Fibroblast of skin of right biceps (primary cell): ENCODE measurements at places on chromosomes 5 and 9.

DNA sequence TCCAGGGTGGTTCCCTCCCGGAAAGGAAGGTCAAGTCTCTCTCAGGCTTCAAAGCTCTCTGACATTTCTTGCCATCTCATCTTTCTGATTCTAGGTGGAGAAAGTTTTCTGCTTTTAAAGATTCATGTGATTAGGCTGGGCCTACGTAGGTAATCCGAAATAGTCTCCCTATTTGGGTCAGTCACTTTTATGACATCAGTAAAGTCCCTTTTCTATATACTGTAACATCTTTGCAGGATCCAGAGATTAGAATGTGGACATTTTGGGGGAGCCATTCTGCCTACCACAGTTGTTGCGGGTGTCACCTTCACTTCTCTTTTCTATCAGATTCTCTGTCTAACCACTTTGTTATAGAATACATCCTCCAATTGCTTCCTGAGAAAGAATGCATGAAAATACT is 1.9 kb upstream of the RNF180 start:
- DNase-seq: no peak

DNA sequence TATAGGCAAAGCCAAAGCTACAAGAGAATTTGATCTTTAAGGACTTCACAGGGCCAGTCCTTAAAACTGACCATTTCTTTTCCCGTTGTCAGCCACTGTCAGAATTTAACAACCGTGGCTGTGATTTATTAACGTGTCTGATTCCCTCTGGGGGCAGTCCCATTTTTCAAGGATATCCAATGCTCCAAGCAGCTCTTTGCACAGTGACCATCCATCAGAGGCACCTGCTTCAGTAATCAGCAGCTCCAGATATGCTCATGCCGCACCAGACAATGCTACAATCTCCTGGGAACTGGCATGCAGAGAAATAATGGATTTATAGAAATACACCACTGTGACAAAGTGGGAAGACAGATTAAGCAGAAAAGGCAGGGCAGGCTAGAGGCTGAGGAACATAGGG is 163.3 kb upstream of the PPP1R2B start:
- no peak for DNase-seq

- no peak for DNase-seq
Observed at GRCh38 chr9:137126786-137127185, 12.2 kb upstream of the GRIN1 start.

DNA sequence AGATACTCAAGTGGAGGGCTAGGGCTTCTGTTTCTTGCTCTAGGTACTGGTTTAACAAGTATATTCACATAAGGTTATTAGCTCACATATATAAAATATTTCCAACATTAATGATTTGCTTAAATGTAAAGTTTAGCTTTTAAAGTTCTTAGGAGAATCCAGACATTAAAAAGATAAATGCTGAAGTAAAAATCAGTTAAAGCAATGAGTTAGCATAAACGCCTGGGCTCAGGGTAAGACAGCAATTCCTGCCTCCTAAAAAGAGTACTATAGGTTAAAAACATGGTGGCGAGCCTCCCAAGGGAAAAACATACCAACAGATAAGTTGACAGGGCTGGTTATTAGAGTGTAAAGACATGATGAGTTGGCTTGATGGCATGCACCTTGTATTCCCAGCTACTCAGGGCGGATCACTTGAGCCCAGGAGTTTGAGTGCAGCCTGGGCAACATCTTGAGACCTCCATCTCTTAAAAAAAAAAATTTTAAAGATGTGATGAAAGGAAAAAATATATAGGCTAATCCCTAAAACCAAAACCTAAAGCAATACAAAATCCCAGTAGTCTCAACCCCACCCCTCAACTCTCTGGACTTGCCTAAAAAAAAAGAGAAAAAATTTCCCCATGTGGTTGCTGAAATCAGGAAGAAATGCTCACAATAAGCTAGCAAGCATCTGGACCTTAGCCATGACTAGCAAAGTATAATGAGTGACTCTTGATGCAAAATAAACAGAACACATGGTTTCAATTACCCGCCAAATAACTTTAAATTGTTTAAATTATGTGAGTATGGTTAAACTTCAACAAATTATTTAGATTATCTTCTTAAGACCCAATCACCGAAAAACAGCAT is 3.6 kb downstream of the GOLPH3 start:
- DNase-seq: peak; percentile 94
